Smooth muscle cell of trachea (primary cell): ENCODE measurements at places on chromosomes 11 and 22. TPM values are rescaled to one million over a fixed set of nuclear protein-coding genes. Genes with fewer than 3 reads are reported as not detected.

TPBGL gene
- under 0.01 TPM in 1 of 2 replicates, not detected in the other for total RNA-seq

SHISAL1 gene
- 1.2 and 9.6 TPM in 2 replicates for total RNA-seq

DDTL gene
- 1.6 and 2.0 TPM in 2 replicates for total RNA-seq

MMP13 gene
- not detected in 2 replicates for total RNA-seq

CPT1A gene
- 50.9 and 53.9 TPM in 2 replicates for total RNA-seq

CARD18 gene
- total RNA-seq = not detected in 2 replicates

CADM1 gene
- total RNA-seq = 1.6 and 6.5 TPM in 2 replicates

JAML gene
- total RNA-seq = not detected in 2 replicates

SOX10 gene
- total RNA-seq = not detected in 2 replicates

FGF19 gene
- not detected in 2 replicates for total RNA-seq

SPECC1L gene
- total RNA-seq = 36.4 and 37.9 TPM in 2 replicates

HBE1 gene
- total RNA-seq = 0.29 and 0.33 TPM in 2 replicates

TRIM51 gene
- not detected in 2 replicates for total RNA-seq

C22orf31 gene
- total RNA-seq = 0.15 TPM in 1 of 2 replicates, not detected in the other

HIPK3 gene
- 80.9 and 109 TPM in 2 replicates for total RNA-seq

CASP5 gene
- total RNA-seq = not detected in 2 replicates

C11orf87 gene
- total RNA-seq = not detected in 2 replicates

POLA2 gene
- 2.3 and 9.6 TPM in 2 replicates for total RNA-seq

MEI1 gene
- total RNA-seq = 0.73 and 0.99 TPM in 2 replicates

LMNTD2 gene
- 0.29 and 0.33 TPM in 2 replicates for total RNA-seq

MS4A18 gene
- not detected in 2 replicates for total RNA-seq

CEND1 gene
- 2.2 and 2.8 TPM in 2 replicates for total RNA-seq

CD59 gene
- 519 and 606 TPM in 2 replicates for total RNA-seq

RTL10 gene
- 6.8 and 10.1 TPM in 2 replicates for total RNA-seq

SLC5A1 gene
- not detected in 2 replicates for total RNA-seq

NAA40 gene
- total RNA-seq = 7.9 and 9.9 TPM in 2 replicates

DEUP1 gene
- total RNA-seq = not detected in 2 replicates

ACRV1 gene
- under 0.01 and 0.15 TPM in 2 replicates for total RNA-seq

KRTAP5-9 gene
- not detected in 2 replicates for total RNA-seq

RTN4RL2 gene
- 0.33 TPM in 1 of 2 replicates, not detected in the other for total RNA-seq

SLC22A6 gene
- not detected in 2 replicates for total RNA-seq

TBX1 gene
- total RNA-seq = 0.17 and 0.44 TPM in 2 replicates

FJX1 gene
- 11.9 and 29.6 TPM in 2 replicates for total RNA-seq

CD3E gene
- not detected in 2 replicates for total RNA-seq

SIRT3 gene
- 10.8 and 14.1 TPM in 2 replicates for total RNA-seq

CASTOR1 gene
- total RNA-seq = 6.4 and 18.0 TPM in 2 replicates

WNT7B gene
- 0.17 TPM in 1 of 2 replicates, not detected in the other for total RNA-seq

TRIM49 gene
- total RNA-seq = not detected in 2 replicates

SCGB2A2 gene
- not detected in 2 replicates for total RNA-seq

TRIM66 gene
- 7.4 and 9.6 TPM in 2 replicates for total RNA-seq

TRIM3 gene
- 25.2 and 56.1 TPM in 2 replicates for total RNA-seq

ETS1 gene
- 46.5 and 48.0 TPM in 2 replicates for total RNA-seq

MYO7A gene
- 0.15 and 0.17 TPM in 2 replicates for total RNA-seq

OR51F2 gene
- not detected in 2 replicates for total RNA-seq

OR2AT4 gene
- total RNA-seq = not detected in 2 replicates

ZP1 gene
- 0.17 TPM in 1 of 2 replicates, not detected in the other for total RNA-seq

DLAT gene
- total RNA-seq = 26.1 and 31.9 TPM in 2 replicates

ROM1 gene
- 3.9 and 4.6 TPM in 2 replicates for total RNA-seq

NXPE4 gene
- not detected in 2 replicates for total RNA-seq

CSNK2A3 gene
- total RNA-seq = 2.2 and 2.6 TPM in 2 replicates
